NCI-H510A treated with DMSO at 0.1 percent for 48 hours (cell line): ENCODE measurements at places on chromosomes 5 and 9.

- no peak for DNase-seq
Observed at GRCh38 chr9:23764219-23764618, 61.8 kb downstream of the ELAVL2 start.

DNA sequence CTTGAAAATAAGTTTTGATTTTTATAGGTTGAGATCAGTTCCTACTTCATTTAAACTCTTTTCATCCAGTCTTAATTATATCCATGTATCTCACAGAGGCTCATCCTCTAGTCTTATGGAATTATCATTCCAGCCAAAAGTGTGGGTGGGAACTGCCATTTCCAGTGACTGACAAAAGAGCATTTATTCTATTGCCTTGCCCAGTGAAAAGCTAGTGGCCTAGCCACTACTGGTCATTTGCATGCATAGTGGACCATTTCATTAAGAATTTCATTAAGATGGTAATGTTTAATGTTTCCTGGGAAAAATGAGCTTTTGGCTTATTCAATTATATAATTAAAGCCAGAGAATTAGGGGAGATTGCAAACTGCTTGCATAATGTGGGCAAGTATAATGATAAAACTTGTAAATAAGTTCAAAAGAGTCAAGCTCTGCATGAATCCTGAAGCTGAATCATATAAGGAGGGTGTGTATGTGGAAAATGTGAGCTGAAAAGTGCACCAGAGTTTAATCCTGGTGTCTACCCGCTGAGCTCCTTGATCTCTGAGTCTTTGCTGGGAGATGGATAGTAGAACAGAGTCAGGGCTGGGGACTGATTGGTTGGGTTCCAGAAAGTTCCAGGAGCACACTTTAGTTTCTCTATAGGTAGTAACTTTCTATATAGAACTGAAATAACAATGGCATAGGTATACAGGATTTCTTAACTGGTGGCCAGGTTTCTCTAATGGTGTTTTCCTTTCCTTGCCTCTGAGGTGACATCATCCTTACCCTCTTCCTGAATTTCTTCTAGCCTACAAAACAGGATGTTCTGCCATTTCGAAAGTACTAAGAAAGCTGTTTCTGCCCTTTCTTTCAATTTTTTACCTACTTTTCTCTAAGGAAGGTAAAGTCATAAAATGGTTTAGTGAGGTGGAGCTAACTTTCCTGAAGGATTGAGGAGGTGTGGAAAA, 78.5 kb downstream of the KIF4B start:
- no peak for DNase-seq

- no peak for DNase-seq
Observed at GRCh38 chr5:109533751-109534272, 124.0 kb upstream of the PJA2 start.

GRCh38 chr9:136694163-136694871, 7.1 kb upstream of the AGPAT2 start:
- DNase-seq = no peak

- no peak for DNase-seq
Observed at GRCh38 chr9:98285446-98285845, 30.0 kb upstream of the TBC1D2 start.

DNA sequence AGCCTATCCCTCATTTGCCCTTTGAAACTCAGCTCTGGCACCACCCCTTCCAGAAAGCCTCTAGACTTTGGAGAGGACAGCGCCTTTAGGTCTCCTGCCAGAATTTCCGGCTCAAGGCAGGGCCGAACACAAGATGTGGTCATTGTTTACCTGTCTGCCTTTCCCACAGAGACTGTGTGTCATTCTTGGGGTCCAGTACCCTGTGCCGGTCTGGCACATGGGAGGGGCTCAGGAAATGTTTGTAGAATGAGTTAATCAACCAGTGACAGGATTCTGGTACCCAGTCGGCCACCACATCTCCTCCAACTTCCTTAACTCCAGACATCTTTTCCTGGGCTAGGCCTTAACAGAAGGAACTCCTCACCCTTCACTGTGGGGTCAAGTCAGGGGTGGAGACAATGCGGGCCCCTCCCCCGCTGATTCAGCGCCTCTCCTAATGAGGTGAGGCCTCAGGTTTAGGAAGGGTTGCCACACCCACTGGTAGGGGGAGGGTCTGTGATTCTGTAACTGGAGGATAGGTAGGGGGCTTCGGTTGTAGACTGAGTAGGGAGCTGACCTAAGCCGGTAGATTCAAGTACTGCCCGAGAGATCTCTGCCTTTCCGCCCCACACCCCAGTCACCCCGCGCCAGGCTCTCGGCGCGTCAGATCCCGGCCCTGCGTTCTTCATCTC, 29.3 kb downstream of the PCDH1 start:
- peak; percentile 44 for DNase-seq

GRCh38 chr9:129457325-129457779, 163.5 kb downstream of the C9orf50 start:
- DNase-seq = no peak

GRCh38 chr5:122844136-122844909, 1.1 kb upstream of the SNX24 start:
- DNase-seq = peak; percentile 23

GRCh38 chr5:73776405-73776804, 150.4 kb downstream of the ARHGEF28 start:
- no peak for DNase-seq

DNA sequence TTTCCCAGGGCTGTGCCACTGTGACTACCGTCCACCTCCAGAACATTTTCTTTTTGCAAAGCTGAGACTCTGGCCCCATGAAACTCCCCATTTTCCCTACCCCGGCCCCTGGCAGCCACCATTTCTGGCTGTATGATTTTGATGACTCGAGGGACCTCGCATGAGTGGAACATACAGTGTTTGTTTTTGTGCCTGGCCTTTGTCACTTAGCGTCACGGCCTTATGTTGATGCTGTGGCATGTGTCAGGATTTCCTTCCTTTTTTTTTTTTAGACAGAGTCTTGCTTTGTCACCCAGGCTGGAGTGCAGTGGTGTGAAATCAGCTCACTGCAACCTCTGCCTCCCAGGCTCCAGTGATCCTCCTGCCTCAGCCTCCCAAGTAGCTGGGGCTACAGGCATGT, 42.7 kb downstream of the ASS1 start:
- DNase-seq = no peak

- DNase-seq = no peak
Observed at GRCh38 chr9:3768712-3769457, 243.1 kb upstream of the RFX3 start.
